ENCODE measurements at places on chromosomes 12 and 14. TPM values are rescaled to one million over a fixed set of nuclear protein-coding genes. Genes with fewer than 3 reads are reported as not detected.

GRCh38 chr12:57621497-57622292 lies 10.5 kb downstream of the ARHGEF25 start:
- DNase-seq, result peak; percentile 92

Gene ANKRD33
- not detected for polyA plus RNA-seq

GRCh38 chr14:69792887-69793421 lies 4.1 kb downstream of the SLC10A1 start:
- no peak for DNase-seq

GRCh38 chr12:47473091-47473490 lies 232.7 kb downstream of the RPAP3 start:
- no peak for DNase-seq

Gene FAM186B
- polyA plus RNA-seq, result not detected

DNA sequence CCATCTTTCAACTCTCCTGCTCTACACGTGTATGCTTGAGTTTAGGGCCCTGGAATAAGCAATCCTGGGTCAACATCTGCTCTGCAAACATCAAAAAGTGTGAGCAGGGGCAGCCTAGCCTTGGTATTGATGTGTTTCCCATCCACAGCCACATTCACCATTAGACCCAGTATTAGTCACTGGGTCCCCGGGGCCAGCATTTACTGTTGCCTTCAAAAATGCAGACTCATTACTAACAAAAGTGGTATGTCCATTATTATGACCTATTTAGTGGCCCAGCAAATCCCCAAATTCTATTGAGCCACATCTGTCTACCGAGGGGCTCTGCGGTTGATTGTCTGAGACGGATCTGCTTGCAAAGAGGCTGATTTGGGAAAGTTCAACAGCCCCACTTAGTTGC lies 661.8 kb downstream of the DIO2 start:
- DNase-seq, result no peak

GRCh38 chr14:84251411-84252115 lies 1278.4 kb upstream of the FLRT2 start:
- no peak for DNase-seq

GRCh38 chr12:129887101-129887500 lies 16.7 kb downstream of the TMEM132D start:
- no peak for DNase-seq

DNA sequence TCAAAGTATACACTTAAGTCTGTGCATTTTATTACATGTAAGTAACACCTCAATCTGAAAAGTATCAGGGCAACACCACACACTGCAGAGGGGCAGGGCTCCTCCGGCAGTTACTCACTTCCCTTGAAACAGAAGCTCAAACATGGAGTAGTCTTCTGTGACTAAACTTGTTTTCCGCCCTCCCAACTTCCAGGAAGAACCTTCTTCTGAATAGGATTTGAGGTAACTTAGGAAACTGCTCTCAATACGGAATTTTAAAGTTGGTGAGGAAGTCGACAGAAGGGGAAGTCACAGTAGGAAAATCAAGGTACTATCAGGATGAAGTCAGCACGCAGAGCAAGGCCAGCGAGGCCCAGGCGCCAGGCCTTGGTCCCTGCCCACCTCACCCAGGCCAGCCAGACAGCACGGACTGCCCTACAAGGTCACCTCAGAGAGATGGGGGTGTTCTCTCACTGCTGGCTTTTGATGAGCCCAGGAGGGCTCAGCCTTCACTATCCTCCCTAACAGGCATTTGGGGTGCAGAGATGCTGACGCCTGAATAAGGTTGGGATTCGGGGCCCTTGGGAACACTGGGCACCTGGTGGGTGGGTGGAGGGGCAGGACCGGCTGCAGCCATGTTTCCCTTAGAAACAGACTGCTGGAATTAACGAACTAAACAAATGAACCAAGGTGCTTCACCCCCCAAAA lies 5.8 kb downstream of the ANKRD9 start:
- DNase-seq, result no peak

DNA sequence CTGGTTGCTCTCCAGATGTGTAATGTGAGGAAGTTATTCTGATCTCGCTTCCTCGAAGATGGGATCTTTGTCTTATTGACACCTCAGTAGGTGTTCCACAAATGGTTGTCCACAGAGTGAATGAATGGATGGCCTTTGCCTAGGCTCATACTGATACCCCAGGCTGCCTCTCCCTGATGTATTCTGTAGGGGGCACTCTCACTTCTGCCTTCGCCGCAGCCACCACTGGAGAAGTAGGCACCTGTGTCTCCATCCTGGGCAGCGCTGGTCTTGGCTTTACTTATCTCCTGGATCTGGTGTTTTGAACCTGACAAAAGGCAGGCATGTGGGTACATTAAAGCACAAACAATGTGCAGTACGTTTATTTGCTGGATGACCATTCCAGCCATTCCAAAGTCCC lies 82.1 kb downstream of the ZFP36L1 start:
- DNase-seq, result no peak

DNA sequence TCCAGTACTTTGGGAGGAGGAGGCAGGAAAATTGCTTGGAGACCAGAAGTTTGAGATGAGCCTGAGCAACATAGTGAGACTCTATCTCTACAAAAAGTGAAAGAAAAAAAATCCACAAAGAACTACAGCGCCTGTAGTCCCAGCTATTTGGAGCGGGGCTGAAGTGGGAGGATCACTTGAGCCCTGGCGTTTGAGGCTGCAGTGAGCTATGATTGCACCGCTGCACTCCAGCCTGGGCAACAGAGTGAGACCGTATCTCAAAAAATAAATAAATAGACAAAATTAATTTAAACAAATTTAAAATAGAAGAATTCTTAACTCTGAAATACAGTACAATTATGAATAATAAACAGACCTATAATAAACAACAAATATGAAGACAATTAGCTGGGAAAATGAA lies 40.9 kb downstream of the ATL1 start:
- no peak for DNase-seq

GRCh38 chr14:99603471-99604277 lies at the start of gene CCDC85C:
TSS of gene CCDC85C (minus strand) at chr14:99604207. CDS start at chr14:99603959, 248 bp downstream.
- DNase-seq, result no peak

- no peak for DNase-seq
These were observed 64.4 kb downstream of the RGS6 start for GRCh38 chr14:71996610-71997009.

Measured in aorta (tissue), 5 donors.